Activated CD8-positive, alpha-beta T cell treated with anti-CD3 and anti-CD28 coated beads, Interleukin-2, amount 10 ng/mL, durations not matched to agents 7 days and 5 days (primary cell): ENCODE measurements at places on chromosomes 5 and 9. TPM values are rescaled to one million over a fixed set of nuclear protein-coding genes. Genes with fewer than 3 reads are reported as not detected.

GRCh38 chr5:139104577-139105276 is 93.4 kb downstream of the SIL1 start:
- DNase-seq, result no peak

ISOC1 gene
- total RNA-seq, result 14.7 TPM

- DNase-seq, result no peak
Observed at GRCh38 chr9:72971411-72971810, 18.6 kb upstream of the ALDH1A1 start.

DNA sequence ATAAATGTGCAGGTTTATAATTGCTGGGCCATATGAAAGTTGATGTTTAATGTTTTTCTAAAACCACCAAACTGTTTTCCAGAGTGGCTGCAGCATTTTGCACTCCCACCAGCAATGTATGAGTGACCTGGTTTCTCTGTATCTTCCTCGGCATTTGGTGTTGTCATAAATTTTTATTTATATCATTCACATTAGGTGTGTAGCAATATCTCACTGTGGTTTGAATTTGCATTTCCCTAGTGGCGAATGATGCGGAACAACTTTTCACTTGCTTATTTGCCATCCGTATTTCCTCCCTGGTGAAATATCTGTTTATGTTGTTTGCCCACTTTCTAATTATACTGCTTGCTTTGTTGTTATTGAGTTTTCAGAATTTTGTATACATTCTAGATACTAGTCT is 295.7 kb upstream of the TUT7 start:
- no peak for DNase-seq

DNA sequence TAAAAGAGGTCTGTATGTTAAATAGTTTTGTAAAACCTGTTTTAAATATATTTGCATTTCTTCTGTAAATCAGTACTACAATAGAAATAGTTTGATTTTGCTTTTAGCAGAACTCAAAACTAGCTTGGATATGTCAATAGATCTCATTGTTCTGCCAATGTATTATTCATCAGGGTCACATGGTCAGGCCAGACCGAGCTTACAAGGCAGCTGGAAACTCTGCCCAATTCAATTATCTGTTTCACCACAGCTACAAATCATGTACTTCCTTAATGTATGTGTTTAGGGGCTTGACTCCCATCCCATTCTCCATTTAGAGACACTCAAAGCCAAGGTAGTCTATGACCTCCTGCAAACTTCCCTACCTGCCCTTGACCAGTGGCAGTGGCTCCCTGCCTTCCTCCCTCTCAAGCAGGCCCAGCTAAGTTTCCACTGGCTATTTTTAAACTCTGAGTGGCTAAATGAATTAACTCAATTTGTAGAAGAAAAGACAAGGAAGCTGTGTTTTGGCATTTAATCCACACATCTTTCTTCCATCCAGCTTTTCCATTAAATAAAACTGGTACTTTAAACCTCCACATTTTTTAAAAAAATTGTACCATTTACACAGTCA is 46.4 kb upstream of the SELENOP start:
- DNase-seq, result no peak

NNT gene
- total RNA-seq, result 104 TPM

DNA sequence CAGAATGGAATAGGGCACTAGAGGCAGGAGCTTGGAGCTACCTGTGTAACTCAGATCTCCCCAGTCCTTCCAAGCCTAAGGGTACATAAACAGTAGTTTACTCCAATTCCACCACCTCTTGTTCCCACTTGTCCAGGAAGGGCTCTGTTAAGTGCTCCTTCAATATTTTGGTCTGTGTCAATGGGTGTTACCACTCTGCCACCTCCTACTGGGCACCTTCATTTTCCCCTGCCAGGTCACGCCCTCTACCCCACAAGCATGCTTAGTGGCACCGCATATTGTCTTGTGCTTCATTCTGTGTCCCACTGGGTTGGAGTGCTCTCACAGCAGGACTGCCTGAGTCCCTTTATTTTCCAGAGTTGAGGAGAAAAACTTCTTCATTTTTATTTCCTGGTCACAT is 459.8 kb downstream of the ARHGEF28 start:
- DNase-seq, result no peak

GRCh38 chr9:110580850-110581249 is 1.3 kb upstream of the SVEP1 start:
- no peak for DNase-seq

FRRS1L gene
- total RNA-seq, result not detected

FAM53C gene
- total RNA-seq, result 29.9 TPM
